CD4-positive, alpha-beta memory T cell (primary cell): ENCODE measurements at places on chromosomes 7 and 10.

GRCh38 chr10:64813391-64813790 is 1292.2 kb downstream of the REEP3 start:
- no peak for DNase-seq

DNA sequence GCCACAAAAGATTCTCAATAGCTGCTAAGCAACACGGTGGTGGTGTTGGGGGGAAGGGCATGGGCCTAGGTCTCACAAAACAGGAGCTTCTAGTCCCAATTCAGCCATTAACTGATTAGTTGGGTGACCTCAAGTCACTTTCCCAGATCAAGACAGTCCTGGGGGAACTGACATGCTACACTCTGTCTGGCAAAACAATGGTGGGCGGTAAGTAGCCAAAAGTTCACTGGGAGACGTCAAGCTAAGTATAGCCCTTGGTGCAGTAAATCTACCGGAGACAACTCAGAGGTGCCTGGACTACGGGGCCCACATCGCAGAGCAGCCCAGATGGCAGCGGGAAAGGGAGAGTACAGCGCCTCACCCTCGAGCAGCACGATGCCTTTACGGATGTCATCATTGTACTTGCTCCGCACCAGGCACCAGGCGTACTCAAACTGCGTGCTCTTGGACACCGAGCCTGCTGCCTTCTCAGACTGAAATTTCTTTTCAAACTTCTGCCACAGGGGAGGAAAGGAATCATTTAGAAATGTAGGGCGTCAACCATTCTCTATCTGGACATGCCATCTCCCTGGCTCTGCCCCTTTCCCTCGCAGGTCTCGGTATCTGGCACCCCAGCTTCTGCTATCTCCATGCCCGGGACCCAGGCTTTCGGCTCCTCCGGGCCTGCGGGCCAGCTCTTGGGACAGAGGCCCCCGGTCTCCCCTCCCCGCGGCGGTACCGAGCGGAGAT is 1.1 kb downstream of the FIS1 start:
- DNase-seq, result no peak

- no peak for DNase-seq
Measured at GRCh38 chr10:79182781-79183467, 114.2 kb downstream of the ZMIZ1 start.

GRCh38 chr7:66013938-66014337 is 31.9 kb upstream of the GUSB start:
- DNase-seq, result no peak

- no peak for DNase-seq
Measured at GRCh38 chr7:154864523-154864891, 138.4 kb downstream of the PAXIP1 start.

GRCh38 chr10:28849821-28850220 is 172.5 kb downstream of the BAMBI start:
- no peak for DNase-seq

- DNase-seq, result no peak
Measured at GRCh38 chr10:96208271-96208670, 63.1 kb downstream of the BLNK start.

DNA sequence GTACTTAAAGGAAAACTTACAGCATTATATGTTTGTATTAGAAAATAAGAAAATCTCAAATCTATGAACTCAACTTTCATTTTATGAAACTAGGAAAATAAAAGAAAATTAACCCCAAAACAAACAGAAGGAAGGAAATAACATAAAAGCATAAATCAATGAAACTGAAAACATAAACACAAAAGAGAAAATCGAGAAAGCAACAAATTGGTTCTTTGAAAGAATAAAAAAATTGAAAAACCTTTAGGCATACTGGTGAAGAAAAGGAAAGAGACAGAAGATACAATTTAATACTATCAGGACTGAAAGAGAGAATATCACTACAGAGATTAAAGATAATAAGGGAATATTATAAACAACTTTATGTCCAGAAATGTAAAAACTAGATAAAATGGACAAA is 21.2 kb downstream of the PRTFDC1 start:
- no peak for DNase-seq

GRCh38 chr10:49365675-49366415 is 30.0 kb downstream of the DRGX start:
- DNase-seq, result no peak

DNA sequence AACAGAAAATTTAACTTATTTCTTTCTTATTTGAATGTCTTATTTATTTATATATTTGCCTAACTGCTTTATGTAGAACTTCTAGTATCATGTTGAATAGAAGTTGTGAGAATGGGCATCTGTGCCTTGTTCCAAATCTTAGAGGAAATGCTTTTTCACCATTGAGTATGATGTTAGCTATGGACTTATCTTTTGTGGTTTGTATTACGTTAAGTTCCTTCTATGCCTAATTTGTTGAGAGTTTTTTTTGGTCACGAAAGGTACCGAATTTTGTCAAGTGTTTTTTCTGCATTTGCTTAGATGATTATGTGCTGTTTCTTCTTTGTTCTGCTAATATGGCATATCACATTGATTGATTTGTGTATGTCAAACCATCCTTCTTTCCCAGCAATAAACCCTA is 161.0 kb upstream of the TRIM24 start:
- no peak for DNase-seq

GRCh38 chr7:54774785-54775740 is 16.1 kb upstream of the SEC61G start:
- no peak for DNase-seq

DNA sequence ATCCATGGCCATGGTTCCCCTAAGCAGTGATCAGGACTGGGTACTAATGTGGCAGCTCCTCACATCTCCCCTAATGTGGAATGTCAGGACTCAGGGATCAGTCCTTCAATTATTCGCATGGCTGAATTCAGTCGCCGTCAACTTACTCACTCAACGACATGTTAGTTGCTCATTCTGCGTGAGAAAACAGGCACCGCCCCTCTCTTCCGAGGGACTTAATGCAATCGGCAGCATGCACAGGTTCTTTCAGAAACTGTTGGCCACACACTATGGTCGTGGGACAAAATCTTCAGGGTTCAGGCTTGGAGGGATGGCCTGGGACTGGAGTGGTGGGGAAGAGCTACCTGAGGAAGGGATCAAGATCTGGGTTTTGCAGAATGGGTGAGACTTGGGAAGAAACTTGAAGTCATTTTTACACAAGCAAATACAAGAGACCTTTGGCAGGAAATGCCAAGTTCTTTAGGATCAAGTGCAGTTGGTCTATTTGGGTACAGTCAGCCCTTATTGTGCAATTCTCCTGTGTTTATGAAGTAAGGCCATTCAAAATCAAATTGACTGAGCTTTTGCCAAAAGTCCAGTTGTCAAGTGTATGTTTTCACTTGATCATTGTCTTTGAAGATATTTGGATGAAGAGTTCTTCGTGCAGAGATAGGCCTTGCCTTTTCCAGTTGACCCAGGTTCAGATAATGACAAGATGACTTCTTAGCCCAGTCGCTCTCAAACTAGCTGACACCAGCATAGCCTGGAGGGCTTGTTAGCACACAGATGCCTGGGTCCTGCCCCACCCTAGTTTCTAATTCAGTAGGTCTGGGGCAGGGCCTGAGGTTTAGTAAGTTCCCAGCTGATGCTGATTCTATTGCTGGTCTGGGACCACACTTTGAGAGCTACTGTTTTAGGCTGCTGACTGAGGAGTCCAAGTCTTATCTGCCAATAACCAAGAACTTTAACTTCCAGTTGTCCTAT is 48.5 kb downstream of the LRRC18 start:
- no peak for DNase-seq

- no peak for DNase-seq
Measured at GRCh38 chr10:52877451-52877850, 104.9 kb upstream of the MBL2 start.

DNA sequence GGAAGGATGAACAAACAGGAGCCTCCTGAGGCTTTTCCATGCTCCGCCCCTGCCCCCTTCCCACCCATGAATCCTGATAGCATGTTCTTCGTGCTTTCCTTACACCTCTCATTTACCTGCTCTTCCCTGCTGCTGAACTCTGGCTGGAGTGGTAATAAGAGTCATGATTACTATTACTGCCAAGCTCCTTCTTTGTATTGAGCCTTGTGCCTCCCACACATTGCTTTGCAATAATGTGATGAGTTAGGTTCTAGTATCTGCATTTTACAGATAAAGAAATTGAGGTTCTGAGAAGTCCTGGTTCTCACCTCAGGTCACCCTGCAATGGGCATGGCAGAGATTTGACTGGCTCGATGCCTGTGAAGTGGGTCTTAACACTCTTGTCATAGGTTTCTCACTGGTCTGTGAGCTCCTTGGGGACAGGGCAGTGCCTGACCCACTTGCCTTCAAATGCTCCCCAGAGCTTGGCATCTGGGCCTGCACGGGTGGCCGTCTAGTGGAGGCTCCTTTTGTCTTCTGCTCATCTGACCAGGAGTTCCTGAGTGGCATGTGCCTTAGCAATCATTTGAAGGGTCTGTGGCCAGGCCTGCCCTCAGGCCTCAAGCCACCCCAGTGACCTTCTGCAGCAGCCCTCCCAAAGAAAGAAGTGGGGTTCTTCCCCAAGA is 309.2 kb upstream of the ZMIZ1 start:
- no peak for DNase-seq

GRCh38 chr10:11437391-11438142 is 173.9 kb downstream of the USP6NL start:
- no peak for DNase-seq

- DNase-seq, result no peak
Measured at GRCh38 chr10:79413196-79413595, 32.2 kb downstream of the ZCCHC24 start.

DNA sequence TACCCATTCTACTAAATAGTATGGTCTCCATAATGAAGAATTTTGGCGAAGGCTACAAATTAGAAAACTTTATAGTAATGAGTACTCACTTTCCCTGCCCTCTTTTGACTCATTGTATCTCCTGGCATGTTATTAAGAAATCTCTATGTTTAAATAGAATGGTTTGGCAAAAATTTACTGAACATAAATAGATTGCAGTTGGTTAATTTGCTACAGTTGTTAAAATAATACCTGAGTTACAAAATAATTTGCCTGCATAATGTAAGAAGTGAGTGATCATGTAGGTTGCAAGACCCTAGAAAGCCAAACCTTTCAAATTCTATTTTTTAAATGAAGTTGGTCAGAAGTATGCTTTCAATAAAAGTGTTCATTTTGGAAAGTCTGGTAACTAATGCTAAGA is 176.8 kb upstream of the AHR start:
- DNase-seq, result no peak

DNA sequence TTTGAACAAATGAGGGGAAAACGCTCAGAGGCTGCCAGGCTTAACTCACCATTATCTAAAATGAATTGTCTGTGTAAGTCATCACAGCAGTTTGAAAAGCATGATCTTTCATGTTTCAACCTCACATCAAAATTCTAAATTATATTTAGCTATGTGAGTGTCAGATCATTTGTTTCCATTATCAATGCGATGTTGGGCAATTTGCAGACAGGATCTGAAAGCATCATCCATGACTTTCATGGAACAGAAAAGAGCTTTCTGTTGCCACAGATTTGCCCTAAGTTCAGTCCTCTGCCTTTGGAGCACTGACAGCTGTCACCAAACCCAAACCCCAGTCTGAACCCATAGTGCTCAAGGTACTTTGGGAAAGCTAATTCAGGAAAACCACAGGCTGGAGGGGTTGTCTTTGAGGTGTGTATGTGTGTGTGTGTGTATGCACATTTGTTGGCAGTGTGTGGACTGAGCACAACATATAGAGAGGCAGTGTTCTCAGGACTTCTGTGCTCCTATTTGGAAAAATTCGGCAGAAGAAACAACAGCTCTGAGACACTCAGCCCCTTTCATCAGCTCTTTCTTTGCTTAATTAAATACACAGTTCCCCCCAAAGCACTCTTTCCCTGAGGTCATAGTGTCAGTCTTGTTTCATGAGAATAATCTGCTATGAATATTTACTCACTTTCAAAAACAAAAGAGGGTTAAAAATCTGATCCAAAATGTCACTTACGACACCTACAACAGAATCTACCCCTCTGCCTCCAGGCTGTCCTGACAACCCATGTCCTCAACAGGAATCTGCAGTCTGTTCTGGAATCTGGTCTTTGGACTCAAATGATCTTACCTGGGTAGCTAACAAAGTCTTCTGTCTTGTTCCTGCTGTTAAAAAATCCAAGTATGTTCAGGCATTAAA is 188.5 kb upstream of the KLF14 start:
- peak; percentile 35 for DNase-seq

DNA sequence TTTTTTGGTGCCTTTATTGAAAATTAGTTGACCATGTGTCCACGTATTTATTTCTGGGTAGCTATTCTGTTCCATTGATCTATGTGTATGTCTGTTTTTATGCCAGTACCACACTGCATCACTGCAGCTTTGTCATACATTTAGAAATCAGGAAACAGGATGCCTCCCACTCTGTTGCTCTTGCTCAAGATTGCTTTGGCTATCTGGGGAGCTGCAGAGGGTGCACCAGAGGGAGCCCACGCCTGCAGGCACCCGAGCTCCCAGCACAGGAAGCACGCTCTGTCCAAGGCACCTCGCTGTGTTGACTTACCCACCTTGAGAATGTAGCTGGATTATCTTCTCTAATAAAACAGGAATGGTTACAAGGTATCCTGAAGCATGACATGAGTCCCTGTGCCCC is 301.7 kb downstream of the TCERG1L start:
- no peak for DNase-seq

GRCh38 chr7:27636326-27637006 is 26.2 kb downstream of the HIBADH start:
- DNase-seq, result no peak

DNA sequence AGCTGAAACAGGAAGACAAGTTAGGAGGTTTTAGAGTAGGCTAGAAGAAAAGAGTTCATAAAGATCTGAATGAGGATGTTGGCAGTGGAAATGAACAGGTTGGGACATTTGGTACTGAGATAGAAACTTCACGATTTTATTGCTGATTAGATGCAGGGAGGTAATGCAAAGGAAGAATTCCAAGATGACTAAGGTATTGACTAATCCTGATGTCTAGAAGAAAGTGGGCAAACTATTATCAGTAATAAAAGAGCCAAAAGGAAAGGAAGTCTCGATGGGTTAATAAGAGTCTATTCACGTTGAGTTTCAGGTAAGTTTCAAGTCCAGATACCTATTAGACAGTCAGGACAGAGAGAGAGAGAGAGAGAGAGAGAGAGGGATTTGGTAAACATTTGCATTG is 631.3 kb upstream of the LRRTM3 start:
- DNase-seq, result no peak

DNA sequence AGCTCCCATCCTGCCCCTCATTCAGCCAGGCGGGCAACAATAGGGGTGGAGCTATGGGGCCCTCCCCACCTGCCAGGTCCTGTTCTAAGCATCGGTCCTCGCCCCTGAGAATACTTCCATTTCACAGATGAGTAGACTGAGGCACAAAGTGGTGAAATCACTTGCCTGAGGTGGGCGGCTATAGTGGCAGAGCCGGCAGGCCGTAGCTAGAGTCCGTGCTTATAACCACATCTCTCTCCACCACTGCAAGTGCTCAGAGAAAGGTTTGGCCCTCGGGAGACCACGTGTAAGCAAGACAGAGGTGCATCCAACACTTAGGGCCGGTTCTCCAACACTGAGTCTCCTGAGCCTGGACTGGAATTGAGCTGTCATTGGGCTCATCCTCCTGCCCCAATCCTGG is 145.8 kb upstream of the UNC5B start:
- no peak for DNase-seq

DNA sequence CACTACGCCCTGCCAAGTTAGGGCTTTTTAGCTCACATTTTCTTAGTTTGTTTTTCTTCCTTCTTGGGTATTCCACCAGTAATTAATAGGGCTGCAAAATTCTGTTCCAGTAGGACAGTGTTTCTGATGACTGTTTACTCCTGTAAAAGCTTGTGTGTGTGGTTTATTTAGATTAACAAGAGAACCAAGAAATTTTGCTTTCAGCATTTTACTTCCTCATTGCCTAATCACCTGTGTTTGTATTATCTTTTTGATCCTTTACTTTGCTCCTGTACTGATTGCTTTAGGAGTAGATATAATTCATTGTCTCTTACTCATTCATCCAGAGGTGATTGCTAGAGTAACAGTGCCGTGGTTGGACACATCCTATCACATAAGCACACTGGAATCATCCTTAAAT is 27.7 kb downstream of the TDRD1 start:
- DNase-seq, result no peak
